ENCODE measurements at places on chromosomes 7 and 10.

DNA sequence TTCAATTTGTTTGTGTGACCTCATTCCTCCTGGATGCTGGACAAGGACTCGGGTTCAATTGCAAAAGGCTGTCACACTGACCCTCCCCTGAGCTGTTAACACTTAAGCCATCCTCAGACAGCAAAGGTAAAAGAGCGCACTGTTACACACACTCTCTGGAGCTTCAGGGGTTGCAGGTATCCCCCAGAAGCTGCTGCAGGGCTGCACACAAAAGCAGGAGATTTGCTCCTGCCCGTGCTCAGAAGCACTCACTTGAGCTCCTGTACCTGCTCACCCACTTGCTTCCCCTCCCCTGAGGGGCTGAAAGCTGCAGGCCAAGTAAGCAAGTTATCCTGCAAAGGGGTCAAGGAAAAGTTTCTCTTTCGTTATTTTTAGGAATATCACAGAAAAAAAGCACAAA lies 886.2 kb upstream of the ZWINT start:
- DNase-seq: no peak

DNA sequence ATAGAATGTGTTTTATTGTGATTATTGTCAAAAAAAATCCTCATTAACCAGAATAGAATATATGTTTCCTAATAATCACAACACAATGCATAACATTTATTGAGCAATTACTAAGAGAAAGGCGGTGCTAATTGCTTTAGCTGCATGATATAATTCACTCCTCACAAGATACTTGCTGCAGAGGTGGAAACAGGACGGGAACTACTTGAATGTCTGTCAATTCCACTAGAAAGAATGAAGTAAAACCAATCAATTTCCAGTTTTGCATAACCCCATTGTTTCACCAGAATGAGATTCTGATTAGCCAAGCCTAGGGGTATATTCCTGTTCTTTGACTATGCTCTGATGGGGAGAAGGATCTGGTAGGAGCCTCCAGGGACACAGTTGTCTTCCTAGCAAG lies 239.1 kb upstream of the NRP1 start:
- no peak for DNase-seq

DNA sequence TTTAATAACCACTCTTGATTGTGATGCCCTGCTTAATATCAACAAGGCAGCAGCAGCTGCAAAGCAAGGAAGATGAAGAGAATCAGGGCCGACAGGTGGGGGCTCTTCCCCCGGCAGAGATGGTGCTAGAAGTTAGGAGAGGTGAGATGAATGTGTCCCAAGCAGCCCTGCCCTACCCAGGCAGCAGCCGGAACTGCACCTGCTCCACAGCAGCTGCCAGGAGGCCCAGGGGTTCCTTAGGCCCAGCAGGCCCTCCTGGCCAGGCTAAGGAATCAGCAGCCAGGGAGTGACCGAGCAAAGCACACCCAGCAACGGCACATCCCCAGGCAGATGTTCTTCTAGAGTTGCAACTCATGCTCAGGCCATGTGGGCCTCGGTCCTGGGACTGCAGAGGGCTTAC lies 17.9 kb downstream of the AFAP1L2 start:
- no peak for DNase-seq

DNA sequence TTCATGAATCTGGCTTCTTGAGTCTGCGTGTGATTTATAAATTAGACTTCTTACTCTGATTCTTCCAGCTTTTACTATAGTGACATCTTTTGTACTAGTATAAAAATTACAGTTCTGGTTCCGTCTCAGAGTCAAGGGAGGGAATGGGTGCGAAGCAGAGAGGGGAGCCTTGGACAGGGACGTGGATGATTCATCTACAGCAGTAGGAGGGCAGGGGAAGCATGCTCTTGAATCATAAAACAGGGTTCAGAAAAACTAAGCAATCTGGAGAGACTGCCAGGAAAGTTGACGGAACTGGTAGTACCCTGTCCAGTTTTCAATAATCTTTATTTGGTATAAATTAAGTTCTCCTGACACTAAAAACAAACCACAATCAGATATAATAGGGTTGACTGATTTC lies 58.1 kb downstream of the ITGA8 start:
- peak; percentile 43 for DNase-seq

- DNase-seq: no peak
Observed at GRCh38 chr10:70232859-70233108, 445 bp downstream of the PPA1 start.

GRCh38 chr10:107924458-107924857 lies 760.0 kb upstream of the SORCS1 start:
- no peak for DNase-seq

DNA sequence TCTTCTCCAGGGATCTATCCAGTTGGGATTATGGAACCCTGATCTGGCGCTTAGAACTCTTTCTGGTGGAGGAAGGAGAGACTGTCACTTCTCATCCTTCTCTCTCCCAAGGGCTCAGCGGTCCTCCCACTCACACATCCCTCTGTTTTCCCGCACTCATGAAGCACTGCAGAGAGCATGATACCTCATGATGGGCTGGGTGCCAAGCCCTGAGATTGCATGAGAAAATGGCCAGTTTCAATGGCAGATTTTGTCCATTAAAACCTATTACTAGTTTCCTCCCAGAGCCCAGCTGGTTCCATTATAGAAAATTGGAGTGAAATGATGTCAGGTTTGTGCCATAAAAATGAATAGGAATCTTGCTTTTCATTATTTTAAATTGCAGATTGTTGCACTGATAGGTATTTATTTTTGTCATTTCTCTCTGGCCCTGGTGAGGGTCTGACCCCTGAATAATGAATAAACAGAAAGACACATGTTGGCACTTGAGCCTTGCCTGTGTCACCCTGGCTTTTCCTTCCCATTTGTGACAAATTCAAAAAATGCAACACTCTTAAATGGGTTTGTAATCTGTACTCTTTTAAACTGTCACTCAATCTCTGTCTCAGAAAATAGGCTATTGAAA lies 1151.1 kb downstream of the TYW1 start:
- no peak for DNase-seq

- peak; percentile 51 for DNase-seq
Observed at GRCh38 chr7:90972906-90973550, 291.2 kb upstream of the FZD1 start.

DNA sequence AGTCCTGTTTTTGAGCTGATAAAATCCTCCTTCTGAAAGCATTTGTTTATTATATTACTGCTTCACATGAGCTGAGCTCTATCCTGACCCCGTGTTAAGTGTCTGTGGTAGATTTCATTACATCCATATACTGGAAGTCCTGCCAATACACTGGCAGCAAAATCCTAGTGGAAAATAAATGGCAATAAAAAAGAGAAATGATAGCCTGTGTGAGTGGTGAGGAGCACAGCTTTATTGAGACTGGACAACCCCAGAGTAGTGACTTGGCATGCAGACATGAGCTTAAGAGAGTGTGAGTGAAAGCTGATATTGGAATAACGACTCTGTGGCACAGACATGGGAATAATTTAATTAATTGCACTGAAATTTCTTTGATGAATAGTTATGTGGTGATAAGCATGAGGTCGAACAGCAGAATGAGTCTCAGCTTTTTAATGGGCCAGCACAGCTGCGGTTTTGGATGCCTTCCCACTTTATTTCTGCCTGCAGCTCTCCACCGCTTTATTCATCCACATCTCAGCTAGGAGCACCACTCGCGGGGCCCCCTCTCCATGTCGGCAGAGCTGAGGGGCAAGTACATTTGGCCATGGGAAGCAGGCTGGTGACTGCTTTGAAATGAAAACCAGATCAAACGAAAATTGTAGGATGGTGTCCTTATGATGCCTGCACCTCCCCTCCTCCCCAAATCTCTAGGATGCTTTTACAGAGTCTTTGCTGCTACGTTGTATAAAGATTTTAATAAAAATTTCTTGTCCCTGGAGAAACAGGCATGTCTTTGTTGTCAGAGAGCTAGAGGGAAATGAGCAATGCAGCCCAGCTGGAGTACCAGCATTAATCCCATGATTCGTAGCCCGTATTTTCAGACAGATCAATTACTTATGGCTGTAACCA lies 494.3 kb downstream of the AUTS2 start:
- DNase-seq: peak; percentile 80

GRCh38 chr7:158658475-158658874 lies 46.1 kb downstream of the NCAPG2 start:
- no peak for DNase-seq

DNA sequence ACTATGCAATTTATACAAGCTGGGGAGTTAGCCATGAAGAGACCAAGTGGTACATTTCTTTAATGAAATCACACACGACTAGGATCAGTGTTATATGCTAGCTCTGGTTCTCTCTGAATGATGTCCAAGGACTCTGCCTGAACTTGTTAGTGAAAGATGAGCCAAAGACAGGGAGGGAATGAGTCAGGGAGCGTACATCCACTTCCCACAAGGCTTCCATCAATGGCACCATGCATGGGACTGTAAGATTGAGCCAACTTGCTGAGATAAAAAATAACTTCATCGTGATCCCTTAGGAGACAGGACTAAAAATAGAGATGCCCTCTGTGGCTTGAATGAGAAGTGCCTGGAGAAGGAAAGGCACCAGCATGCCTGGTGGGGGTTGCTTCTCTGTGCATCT lies 629.7 kb downstream of the ACTR3B start:
- DNase-seq: no peak

- DNase-seq: peak; percentile 84
Observed at GRCh38 chr10:31554556-31554955, 235.5 kb downstream of the ZEB1 start.

- no peak for DNase-seq
Observed at GRCh38 chr10:87860816-87861403, 2.4 kb downstream of the KLLN start.

GRCh38 chr7:87850836-87851593 lies 25.1 kb downstream of the SLC25A40 start:
- no peak for DNase-seq

DNA sequence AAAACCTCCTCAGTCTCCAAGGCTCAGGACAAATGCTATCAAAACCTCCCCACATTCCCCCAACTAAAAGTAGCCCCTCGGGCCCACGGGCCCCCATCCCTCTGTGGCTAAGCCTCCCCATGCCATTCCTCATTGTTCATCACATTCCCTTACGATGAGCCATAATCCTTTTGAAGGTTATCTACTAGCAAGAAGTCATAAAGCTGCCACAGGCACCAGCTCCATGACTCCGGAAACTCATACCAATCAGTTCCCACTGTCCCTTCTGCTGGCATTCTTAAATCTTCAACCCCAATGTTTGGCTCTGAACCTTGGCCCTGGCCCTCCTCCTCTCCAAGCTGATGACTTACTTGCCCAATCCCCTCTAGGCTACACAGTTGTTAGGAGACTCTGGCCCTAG lies 19.4 kb upstream of the TM9SF3 start:
- no peak for DNase-seq

GRCh38 chr7:47103498-47104205 lies 478.3 kb downstream of the TNS3 start:
- no peak for DNase-seq

DNA sequence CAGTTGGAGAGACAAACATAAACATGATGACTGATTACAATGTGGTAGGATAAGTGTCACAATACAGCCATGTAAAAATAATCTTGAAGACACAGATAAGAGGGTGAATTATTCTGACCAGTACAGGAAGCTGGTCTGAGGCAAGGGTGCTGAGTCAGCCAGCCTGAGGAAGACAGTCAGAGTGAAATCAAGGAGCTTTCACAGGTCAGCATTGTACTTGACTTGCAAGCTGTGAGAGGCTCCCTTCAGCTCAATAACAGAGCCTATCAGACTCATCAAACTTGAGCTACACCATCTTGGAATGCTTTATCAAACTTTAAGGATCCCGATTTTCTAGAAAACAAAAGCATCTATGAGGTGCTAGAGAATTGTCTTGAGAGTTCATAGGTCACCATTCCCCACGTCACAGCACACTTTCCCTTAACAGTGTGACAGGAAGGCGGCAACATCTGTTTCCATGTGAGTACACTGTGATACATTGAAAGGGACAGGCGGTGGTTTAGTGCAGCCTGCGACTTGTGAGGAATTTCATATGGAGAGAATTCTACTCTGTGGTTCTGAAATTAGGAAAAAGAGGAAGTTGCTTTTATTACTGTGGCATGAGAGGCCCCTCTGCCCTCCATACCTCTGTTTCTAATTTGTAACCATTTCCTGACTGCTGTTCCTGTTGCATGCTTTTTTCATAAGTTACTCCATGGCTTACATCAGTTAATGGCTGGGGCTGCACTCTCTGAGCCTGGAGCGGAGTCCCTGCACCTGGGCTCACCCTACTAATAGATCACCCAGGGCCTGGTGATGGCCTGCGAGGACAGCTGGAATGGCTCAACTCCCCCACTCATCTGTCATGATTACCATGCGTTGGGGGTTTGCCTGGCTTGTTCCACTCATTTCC lies 417.1 kb downstream of the SUGCT start:
- DNase-seq: peak; percentile 77

DNA sequence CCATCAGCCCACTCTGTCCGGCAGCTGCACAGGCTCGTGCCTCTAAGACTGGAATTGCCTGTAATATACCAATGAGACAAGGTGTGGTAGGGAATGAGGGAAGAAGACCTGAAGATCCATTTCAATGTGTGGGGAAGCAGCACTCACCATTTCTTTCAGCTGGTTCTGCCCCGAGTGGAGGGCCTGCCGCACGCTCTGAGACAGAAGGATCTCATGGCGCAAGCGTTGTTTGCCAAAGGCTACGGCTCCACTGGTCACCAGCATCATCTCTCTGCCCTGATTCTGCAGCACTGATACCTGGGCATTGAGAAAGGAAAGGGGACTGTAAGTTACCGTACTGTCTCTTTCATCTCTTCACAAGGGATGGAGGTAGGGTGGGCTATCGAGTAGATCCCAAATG lies 19.4 kb downstream of the ALDH18A1 start:
- DNase-seq: no peak

- peak; percentile 68 for DNase-seq
Observed at GRCh38 chr10:17617031-17617911, at the start of gene HACD1. TSS of gene HACD1 (minus strand) at chr10:17617374. CDS start at chr10:17617339, 35 bp downstream.

DNA sequence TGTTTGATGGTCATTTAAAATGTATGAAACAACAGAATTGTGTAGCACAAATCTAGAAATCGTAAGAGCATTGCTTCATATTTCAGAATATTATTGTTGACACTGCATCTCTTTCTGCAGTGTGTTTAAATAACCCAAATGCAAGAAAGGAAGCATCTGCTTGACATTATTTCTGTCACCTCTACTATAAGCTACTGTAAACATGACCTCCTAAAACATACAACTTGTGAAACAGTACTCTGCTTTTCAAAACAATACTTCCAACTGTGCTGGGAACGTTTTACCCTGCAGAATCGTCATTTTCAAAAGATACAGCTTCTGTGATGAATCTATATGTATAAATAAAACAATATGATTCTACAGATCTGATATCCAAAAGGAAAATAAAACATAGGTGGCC lies 82.0 kb downstream of the RNF133 start:
- no peak for DNase-seq

Data from fibroblast of mammary gland (primary cell).